ELF-1 (cell line): ENCODE measurements at places on chromosomes 2 and 18.

DNA sequence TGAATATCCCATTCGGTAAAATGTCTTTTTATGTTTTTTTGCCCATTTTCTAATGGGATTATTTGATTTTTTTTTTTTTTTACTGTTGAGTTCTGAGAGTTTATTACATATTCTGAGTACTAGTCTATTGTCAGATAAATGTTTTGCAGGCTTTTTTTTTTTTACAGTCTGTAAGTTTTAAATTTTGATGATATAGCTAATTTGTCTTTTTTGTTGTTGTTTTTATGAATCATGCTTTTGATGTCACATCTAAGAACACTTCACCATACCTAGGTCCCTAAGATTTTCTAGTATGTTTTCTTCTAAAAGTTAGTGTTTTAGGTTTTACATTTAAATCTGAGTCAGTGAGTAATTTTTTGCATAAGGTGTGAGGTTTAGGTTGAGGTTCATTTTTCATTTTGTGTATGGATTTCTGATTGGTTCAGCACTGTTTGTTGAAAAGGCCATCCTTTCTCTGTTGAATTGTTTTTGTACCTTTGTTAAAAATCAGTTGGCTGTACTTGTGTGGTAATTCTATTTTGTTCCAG is 40.7 kb downstream of the PTPN4 start:
- no peak for DNase-seq

GRCh38 chr2:36511858-36512603 is 85.9 kb downstream of the FEZ2 start:
- no peak for DNase-seq

- no peak for DNase-seq
These were observed 11.5 kb upstream of the LAPTM4A start for GRCh38 chr2:20062615-20063545.

GRCh38 chr2:10957391-10957790 is 45.7 kb downstream of the KCNF1 start:
- DNase-seq: no peak

GRCh38 chr2:9472511-9472910 is 1.8 kb upstream of the IAH1 start:
- no peak for DNase-seq
